ENCODE measurements at places on chromosomes 2 and 18.

GRCh38 chr2:84963692-84964405 is 7.1 kb upstream of the KCMF1 start:
- DNase-seq = no peak

GRCh38 chr2:131493199-131493968 is 1.2 kb upstream of the MZT2A start:
- DNase-seq = no peak

GRCh38 chr18:41917181-41917580 is 37.9 kb upstream of the PIK3C3 start:
- no peak for DNase-seq

DNA sequence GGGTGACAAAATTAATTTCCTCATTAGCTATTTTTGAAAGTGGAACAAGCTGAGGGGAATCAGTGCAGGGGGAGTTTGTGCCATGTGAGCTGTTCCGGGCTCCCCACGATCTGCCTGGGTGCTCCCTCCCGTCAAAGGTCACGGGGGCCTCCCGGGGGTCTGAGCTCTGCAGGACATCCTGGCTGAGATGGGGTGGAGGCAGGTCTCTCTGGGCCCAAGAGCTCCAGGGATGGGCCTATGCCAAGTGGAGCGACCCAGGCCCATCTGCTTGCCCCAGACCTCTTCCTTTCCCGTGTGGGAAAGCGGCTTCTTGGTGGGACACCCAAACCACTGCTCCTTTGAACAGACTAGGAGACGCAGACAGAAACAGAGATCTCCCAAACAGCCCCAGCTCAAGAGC is 143.3 kb upstream of the ID2 start:
- no peak for DNase-seq

- no peak for DNase-seq
Observed at GRCh38 chr18:5466256-5466655, 77.5 kb downstream of the EPB41L3 start.

DNA sequence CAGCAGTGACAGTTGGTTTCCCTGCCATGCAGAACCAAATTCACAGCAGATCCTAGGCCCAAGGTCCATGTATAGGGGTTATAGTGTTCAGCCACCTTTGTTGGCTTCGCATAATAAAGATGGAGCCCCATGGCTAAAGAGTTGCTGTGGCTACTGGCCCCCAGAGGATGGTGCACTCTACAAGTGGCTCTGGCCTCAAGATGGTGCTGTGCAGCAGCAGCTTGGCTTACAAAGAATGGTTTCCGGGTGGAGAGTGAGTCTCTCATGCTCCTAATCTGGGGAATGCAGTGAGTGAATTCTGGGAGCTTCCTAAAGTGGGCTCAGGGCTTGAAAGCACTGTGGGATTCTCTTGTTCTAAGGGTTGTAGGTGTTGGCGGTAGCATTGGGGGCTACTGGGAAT is 1199.7 kb downstream of the CNTNAP5 start:
- no peak for DNase-seq

DNA sequence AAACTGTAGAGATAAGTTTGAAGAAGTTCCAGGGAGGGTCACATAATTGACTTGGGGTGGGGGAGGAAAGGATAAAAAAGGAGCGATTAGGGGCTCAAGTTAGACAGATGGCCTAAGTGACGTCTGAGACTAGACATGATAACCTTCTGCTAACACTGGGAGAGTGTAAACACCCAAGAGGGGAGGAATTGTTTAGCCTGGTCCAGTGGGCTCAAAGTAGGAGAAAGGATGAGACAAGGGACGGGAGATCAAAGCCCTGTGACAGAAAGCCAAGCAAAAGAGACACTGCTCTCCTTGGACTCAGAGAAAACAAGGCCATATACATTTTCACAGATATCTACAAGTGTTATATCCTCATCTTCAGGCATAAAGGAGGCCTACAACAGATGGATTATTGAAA is 45.5 kb upstream of the IHH start:
- DNase-seq = no peak

DNA sequence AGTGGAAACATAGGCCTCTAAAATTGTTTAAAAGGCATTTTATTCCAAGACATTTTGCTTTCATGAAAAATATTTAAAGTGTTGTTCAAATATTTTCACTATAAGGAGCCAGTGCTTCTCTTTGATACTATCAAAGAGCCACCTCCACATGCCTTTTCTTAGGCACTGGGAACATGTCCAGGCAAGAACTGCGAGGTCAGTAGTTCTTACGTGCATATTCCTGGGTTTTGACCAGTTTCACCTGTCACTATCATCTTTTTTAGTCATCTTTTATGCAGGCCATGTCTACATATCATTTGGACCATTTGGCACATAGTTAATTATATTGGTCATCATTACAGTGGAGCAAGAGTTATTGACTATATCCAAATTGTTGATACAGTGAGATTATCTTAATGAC is 195.3 kb downstream of the CCDC85A start:
- no peak for DNase-seq

DNA sequence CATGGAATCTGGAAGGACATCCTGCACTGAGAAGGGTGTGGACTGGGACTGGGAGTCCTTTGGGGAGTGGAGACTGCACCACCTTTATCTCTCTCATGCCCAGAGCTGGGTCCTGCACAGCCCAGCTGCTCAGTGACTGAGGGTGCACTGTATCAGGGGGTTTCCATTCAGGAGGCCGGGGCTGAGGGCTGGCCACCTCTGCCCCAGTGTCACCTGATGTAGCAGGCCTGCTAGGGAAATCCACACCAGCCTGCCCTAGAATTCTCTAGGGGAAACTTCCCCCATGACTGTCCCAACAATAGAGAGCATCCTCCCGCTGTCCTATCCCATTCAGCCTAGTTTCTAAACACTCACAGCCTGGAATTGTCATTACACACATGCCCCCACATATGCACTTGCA is 116.7 kb downstream of the CTIF start:
- DNase-seq = no peak

DNA sequence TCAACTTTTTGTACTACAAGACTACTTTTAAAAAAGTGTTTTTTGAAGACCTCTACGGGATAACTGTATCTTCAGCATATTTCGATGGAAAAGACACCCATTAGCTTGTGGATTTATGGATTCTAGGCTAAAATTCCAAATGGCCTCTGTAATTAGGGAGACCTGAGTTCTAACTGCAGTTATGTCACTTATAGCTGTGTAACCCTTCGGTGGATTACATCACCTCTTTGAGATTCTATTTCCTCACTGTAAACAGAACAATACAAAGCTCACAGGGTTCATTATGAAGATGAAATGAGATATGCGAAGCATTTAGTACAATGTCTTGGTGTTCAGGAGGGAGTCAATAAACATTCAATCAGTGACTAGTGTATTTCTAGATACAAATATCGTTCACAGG is 24.2 kb downstream of the LMAN2L start:
- no peak for DNase-seq

DNA sequence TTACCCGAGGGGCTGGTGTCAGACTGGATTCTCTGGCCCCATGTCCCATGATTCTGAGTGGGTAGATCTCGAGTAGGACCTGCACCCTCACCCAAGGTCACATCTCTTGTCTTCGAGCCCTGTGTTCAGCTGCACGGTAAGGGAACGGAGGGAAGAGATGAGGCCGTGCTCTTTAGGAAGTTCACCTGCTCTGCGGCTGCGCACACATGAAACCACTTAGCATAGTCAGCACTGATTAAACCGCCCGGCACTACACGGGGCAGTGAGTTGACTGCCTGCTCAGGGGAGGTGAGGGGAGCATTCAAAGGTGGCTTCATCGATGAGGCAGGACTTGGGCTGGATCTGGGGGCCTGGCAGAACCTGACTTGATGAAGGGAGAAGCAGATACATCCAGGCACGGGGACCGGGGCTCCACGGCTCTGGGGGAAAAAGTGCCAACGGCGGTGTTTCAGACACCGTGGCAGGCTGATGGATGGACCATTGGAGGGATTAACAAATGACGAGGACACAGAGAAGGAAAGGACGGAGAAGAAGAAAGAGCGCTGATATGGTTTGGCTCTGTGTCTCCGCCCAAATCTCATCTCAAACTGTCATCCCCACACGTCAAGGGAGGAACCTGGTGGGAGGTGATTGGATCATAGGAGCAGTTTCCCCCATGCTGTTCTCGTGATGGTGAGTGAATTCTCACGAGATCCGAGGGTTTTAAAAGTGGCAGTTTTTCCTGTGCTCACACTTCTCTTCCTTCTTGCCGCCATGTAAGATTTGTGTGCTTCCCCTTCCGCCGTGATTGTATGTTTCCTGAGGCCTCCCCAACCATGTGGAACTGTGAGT is 248.6 kb downstream of the CYP26B1 start:
- no peak for DNase-seq

- DNase-seq = no peak
Observed at GRCh38 chr2:238926761-238927611, 79.1 kb downstream of the TWIST2 start.

- DNase-seq = no peak
Observed at GRCh38 chr2:169225233-169225750, 137.0 kb downstream of the LRP2 start.

Measured in cortex of kidney (tissue), 1 donor.